ENCODE measurements at places on chromosomes 1 and 21. TPM values are rescaled to one million over a fixed set of nuclear protein-coding genes. Genes with fewer than 3 reads are reported as not detected.

Gene SLC30A2
- 0.13 TPM for total RNA-seq

GRCh38 chr21:33293811-33294216 is 27.6 kb downstream of the IL10RB start:
- DNase-seq: no peak

Gene RAP1GAP
- not detected for total RNA-seq

Gene PCBP3
- 0.13 TPM for total RNA-seq

DNA sequence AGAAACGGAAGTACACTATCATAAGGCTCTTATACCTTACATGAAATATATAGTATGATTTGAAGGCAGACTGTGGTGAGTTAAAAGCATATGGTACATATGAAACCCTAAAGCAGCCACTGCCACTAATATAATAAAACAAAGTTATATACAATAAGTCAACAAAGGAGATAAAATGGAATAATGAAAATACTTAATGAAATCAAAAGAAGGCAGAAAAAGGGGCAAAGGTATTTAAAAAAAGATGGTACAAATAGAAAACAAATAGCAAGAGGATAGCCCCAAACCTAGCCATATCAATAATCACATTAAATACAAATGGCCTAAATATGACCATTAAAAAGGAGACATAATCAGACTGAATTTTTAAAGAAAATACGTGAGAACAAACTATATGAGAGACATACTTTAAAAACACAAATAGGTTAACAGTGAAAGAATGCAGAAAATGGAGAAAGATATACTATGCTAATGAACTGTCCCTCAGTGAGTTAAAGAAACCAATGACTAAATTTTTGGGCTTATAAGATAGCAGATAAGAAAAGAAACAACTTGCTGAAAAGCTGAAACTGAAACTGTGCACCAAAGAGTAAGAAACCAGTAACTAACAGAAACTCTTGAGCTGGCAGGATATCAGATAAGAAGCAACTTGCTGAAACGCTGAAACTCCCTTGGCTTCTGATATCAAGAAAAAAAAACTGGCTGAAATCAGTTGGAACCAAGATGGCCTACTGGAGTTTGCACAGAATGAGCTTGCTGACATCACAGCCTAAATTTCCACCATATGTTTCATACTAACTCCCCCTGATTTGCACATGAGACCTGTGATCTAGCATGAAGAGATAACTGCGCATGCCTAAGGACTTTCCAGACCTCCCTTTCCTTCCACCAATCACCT is 44.3 kb upstream of the IL10 start:
- DNase-seq: no peak

- DNase-seq: no peak
Measured at GRCh38 chr1:5430136-5430535, 562.1 kb downstream of the NPHP4 start.

Gene ADAMTS4
- 15.8 TPM for total RNA-seq

Gene ARHGEF10L
- 1.2 TPM for total RNA-seq

Gene LCE2C
- not detected for total RNA-seq

DNA sequence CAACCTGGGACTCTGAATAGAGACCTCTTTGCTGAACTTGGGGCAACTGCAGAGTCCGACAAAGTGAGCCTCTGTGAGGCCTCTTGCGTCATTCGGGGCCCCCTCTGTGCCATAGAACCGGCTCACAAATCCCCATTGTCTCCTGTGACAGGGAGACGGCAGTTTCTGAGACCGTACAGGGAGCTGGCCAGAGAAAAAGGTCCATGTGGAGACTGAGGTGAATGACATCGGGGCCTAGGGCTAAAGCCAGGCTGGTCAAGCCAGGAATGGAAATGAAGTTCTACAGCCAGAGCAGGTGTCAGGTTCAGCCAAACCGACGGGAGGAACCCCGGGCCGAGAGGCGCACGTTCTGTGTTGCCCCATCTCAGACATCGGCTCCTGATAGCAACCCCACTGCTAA is 37.1 kb upstream of the TRIM67 start:
- DNase-seq: no peak

Gene FTCD
- 0.13 TPM for total RNA-seq

GRCh38 chr1:189962181-189962580 is 515.5 kb downstream of the BRINP3 start:
- DNase-seq: no peak

GRCh38 chr1:88566615-88567387 is 117.3 kb upstream of the PKN2 start:
- no peak for DNase-seq

DNA sequence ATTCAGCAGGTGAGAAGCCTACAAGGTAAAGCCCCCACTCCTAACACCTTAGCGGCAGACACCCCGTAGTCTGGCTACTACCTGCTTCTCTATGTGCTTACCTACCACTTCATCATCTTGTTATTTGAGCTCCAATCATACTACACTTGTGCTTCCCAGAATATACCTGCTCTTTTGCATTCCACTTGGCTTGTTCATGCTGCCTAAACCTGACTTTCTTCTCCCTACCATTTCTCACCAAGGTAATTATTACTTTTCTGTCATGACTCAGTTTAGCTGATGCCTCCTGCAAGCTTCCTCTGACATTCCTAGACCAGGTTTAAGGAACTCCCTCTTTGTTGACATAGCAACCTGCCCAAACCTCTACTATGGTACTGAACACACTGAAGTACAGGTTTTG is 495.6 kb upstream of the C1orf87 start:
- no peak for DNase-seq

Gene PRKACB
- 10.0 TPM for total RNA-seq

Gene GIPC2
- total RNA-seq: 31.9 TPM

- DNase-seq: no peak
Measured at GRCh38 chr1:198638894-198639635, at the start of gene PTPRC. Gene PTPRC (plus strand): TSS chr1:198639040. CDS start chr1:198639269, 229 bp downstream.

- no peak for DNase-seq
Measured at GRCh38 chr1:6507037-6507428, 15.6 kb upstream of the PLEKHG5 start.

Gene CELA2B
- not detected for total RNA-seq

GRCh38 chr1:106675558-106675957 is 380.9 kb upstream of the PRMT6 start:
- DNase-seq: no peak

All from dermis microvascular lymphatic vessel endothelial cell (primary cell).